Left ventricle myocardium superior (tissue), 1 donor: ENCODE measurements at places on chromosomes 16 and 17.

GRCh38 chr17:77145612-77146245, 5.0 kb downstream of the SEC14L1 start:
- peak; percentile 68 for DNase-seq

- DNase-seq = no peak
Observed at GRCh38 chr17:41653892-41654677, 29.7 kb upstream of the KRT17 start.

DNA sequence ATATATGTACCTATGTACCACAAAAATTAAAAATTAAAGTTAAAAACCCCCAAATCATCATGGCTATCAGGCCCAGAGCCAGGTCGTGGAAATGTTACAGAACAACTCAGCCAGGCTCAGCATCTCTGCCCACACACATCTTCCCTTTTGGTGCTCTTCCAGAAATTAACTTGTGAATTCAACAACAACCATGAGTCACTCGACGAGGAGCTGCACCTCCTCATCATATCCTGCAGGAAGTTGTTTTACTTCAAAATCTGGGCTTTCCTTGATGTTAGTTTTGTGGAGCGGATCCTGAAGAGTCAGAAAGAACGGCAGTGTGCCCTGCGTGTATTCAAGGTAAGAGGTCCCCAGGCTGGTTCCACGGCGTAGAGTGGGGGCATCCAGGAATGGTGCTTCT, 10.6 kb downstream of the FBXO39 start:
- no peak for DNase-seq

DNA sequence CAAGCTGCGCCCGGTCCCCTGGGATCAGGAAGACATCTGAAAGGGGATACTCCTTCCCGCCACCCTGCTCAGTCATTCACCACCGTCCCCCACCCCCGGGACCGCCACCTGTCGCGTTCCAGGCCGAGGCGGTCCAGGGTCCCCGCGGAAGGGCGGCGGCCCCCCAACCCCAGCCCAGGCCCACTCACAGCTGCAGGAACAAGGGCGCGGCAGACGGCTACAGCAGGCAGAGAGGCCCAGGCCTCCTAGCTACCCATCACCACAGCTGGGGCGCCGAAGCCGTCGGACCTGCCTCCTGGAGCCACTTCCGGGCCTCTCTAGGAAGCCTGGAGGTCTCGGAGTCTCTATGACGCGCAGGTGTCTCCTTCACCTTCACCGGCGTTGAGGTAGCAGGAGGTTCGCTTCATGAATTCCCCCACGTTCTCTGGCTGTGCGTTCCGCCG, at the start of gene SDR42E1:
Gene SDR42E1, minus strand, starts transcription at position 272 of the 443 bp plus-strand sequence. CDS start 10,612 bp downstream, outside the sequence.
- DNase-seq = peak; percentile 40

DNA sequence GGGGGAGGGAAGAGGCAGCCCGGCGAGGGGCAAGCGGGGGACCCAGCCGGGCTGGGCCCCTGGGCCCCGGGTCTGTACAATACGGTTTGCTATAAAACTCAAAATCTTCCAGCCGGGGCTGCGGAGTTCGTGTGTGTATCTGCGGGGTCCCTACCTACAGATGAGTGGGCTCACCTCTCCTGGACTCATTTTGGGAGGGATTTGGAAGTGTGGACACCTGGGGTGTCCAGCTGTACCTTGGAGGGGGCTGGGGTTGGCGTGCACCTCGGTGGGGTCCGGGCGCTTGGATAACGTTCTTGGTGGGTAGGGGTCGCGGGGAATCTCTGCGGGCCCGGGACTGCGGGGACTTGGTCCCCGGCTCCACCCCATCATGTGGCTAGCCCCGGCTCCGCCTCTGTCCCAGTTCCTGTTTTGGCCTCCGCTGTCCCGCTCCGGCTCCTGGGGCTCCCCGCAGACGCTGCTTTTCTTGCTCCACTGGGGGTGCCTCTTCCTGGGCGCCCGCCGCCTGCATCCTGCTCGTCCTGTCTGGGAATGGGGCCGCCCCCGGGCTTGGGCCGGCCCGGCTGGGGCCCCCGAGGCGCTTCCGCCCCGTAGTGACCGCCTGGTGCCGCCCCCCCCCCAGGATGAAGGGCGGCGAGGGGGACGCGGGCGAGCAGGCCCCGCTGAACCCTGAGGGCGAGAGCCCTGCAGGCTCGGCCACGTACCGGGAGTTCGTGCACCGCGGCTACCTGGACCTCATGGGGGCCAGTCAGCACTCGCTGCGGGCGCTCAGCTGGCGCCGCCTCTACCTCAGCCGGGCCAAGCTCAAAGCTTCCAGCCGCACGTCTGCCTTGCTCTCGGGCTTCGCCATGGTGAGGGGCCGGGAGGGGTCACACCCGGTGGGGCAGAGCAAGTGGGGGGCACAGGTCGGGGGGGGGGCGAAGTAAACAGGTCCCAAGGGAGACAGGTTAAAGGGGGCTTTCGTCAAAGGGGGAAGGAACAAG, at the start of gene ORAI3:
Gene ORAI3, plus strand, starts transcription at position 402 of the 983 bp plus-strand sequence. Its CDS starts 222 bp downstream, at position 624.
- DNase-seq = peak; percentile 87

- no peak for DNase-seq
Observed at GRCh38 chr16:8872967-8873865, 4.4 kb upstream of the CARHSP1 start.

DNA sequence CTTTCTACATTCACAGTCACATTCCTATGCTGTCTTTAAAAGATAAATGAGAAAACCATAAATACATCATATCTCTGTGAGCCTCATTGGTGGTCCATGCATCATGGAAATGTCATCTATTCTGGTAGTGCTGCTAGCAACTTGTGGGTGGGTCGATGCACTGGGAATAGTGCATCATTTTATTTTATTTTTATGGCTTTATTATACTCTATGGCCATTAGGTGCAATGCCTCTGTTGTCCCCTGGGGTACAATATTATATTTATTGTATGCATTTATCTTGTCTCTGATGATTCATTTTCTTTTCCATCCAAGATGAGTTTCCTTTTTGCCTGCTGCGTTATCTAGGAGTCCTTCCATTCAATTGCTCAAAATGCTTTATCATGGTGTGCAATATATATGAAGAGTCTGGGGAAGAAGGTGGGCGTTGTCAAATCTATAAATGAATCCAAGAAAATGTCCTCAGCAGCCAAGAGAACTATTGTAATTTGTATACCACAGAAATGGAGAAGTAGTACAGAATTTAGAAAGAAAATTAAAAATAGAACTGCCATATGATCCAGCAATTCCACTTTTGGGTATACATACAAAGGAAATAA, 324.0 kb downstream of the KCNJ2 start:
- no peak for DNase-seq

GRCh38 chr16:23131931-23132621, 17.2 kb downstream of the USP31 start:
- no peak for DNase-seq

DNA sequence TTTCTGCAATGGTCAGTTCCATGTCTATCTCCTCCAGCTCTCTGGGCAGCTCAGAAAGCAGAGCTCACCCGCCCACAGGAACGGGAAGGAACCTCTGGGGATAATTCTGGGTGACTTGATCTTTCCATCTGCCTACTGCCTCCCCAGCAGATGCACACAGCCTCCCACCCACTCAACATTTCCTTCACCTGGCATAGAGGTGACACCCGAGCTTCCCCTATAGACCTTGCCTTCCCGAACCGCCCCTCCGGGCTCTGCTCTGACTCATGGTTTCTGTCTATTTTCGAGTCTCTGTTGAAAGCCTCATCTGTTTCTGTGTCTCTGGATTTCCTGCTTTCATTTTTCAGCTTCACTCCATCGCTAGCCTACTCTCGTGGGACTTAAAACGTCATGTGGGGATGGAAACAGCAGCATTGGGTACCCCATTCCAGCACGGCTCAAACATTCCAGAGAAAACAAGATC, 11.4 kb downstream of the GGA3 start:
- DNase-seq = no peak

- no peak for DNase-seq
Observed at GRCh38 chr16:50395763-50396710, 27.2 kb upstream of the BRD7 start.

DNA sequence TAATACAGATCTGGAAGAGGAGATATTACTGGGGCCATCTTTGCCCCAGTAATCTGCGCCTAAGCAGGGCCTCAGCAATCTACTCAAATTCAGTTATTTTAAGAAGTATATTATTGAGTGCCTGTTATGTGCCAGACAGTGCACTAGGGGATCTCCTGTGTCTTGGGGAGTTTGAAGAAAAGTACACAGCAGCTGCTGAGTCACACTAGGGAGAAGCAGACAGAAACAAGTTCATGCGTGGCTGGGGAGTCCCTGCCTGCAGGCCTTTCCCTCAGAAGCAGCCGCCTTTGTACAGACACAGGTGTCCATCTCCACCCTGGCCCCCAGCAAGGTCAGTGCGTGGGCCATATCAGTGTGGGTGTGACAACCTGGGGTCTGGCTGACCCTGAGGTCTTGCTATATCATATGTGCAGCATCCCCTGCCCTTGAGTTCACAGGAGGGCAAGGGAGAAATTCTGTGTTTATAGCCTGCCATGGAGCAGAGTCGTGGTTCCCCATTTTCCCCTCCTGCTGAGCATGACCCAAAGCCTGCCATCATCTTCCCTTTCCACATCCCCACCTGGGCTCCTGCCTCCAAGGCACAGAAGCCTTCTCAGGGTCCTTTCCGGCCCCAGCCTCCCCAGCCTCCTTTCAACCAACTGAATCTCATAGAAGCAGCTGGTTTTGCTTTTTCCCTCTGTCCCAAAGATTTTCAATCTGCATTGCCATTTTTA, 229.9 kb upstream of the SDK2 start:
- no peak for DNase-seq

DNA sequence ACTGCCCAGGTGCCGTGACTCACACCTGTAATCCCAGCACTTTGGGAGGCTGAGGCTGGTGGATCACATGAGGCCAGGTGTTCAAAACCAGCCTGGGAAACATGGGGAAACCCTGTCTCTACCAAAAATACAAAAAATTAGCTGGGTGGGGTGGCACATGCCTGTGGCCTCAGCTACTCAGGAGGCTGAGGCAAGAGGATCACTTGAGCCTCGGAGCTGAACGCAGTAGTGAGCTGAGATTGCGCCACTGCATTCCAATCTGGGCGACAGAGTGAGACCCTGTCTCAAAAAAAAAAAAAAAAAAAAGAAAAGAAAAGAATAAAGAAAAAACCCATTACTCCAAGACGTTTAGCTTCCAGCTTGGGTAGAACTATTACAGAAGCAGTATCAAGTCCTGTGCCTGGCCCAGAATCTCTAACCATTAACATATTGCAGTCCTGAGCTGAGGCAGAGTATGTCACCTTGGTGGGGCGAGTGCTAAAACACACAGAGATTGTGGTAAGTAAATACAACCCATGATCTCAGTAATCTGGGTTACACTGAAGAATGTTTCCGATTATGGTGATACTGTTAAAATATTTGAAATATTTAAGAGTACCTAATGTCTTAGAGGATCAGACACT, 23.2 kb upstream of the CFAP20 start:
- DNase-seq = no peak

DNA sequence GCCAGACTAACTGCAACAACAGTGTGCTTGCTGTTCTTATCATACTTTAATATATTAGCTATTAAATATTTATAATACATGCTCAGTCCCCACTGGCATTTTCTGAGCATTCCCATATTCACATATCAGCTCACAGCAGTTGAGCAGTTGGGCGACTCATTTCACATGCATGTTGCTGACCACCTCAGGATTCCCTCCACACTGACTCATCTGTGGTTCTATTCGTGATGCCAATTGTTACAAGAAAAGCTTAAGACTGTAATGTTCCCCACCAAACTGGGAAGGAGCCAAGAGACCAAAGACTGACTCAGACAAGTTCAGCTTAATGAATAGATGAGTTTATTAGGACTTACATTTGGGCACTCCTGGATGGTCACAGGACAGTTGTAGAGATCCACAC, 100.3 kb upstream of the KIF2B start:
- no peak for DNase-seq

DNA sequence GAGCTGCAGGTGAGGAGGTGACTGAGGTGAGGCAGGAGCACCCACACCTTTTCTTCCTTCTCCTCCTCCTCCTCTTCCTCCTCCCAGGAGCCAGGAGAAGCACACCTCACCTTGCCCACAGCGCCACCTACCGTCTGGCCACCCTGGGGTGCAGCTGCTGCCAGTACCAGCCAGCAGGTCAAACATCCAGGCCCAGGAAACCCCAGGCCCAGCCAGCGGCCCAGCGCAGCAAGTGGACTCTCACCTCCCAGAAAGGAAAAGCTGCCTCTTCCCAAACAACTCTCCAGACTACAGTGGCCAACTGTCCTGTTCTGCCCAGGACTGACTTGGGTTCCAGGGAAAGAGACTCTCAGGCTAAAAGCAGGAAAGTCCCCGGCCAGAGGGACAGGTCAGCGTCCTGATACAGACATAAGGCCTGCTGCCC, 22.7 kb downstream of the PEMT start:
- peak; percentile 91 for DNase-seq
